ENCODE measurements at places on chromosomes 11 and 22. TPM values are rescaled to one million over a fixed set of nuclear protein-coding genes. Genes with fewer than 3 reads are reported as not detected.

DNA sequence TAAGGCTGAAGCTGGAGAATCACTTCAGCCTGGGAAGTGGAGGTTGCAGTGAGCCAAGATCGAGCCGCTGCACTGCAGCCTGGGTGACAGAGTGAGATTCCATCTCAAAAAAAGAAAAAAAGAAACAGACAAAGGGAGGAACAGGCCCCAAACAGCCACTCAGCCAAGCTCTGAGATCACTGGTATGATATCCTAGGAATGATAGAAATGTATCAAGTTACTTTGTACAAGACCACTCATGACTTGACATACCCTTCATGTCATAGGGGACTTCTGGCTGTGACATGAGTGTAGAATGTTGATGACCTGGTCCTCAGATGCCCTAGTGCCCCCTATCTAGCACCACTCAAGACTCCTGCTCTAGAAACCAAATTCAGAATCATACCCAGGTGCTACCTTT is 216.5 kb downstream of the NAV2 start:
- peak; percentile 54 for DNase-seq

GRCh38 chr11:65417702-65418430 is 4.7 kb upstream of the NEAT1 start:
- no peak for DNase-seq

- DNase-seq = peak; percentile 86
Measured at GRCh38 chr11:12258451-12258850, 118.9 kb upstream of the PARVA start.

DNA sequence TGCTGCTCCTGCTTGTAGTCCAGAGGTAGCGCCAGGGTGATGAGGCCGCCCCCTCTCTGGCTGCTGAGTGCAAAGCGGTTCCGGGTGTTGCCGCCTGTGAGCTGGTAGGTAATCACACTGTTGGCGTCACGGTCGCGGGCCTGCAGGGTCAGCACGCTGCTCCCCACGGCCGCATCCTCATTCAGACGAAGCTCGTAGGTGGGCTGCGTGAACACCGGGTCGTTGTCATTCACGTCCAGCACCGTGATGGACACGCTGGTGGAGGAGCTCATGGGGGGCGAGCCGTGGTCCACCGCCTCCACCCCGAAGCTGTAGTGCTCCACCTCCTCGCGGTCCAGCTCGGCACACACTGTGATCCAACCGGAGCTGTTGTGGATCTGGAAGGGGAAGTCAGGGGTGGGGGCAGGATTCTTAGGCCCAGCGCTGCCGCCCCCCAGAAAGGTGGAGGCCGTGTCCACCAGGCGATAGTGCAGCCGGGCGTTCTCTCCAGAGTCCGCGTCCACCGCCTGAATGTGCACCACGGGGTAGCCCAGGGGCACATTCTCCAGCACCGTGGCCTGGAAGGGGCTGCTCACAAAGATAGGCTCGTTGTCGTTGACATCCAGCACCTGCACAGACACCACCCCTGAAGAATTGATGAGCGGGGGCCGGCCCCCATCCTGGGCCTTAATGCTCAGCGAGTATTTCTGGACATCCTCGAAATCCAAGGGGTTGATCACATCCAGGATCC is 2.4 kb downstream of the CELSR1 start:
- DNase-seq = peak; percentile 79

DNA sequence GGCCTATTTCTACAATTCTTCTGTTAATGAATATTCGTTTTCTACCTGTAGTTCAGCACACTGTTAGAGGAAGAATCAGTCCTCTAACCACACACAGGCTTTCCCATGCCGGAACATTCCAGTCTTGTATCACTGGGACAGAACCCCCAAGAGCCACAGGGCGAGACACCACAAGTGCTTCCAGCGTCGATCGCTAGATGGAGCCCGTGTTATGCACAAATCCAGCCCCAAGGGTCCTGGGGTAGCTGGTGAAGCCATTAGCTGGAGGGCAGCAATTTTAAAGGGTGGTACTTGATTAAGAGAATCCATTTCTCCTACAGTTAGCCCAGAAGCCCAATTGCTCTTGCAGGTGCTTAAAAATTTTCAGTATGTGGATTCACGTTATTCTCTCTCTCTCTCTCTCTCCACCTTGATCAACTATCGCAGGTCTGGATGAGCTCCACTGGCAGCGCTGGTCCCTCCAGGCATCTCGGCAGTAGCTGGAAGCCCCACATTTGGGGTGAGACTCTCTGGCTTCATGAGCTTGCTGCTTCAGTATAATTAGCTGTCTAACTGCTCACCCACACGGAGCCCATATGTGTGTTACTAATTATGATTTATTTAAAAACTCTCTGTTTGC is 148.2 kb upstream of the SNX19 start:
- peak; percentile 76 for DNase-seq

Gene SIAE
- 11.5 TPM for total RNA-seq

DNA sequence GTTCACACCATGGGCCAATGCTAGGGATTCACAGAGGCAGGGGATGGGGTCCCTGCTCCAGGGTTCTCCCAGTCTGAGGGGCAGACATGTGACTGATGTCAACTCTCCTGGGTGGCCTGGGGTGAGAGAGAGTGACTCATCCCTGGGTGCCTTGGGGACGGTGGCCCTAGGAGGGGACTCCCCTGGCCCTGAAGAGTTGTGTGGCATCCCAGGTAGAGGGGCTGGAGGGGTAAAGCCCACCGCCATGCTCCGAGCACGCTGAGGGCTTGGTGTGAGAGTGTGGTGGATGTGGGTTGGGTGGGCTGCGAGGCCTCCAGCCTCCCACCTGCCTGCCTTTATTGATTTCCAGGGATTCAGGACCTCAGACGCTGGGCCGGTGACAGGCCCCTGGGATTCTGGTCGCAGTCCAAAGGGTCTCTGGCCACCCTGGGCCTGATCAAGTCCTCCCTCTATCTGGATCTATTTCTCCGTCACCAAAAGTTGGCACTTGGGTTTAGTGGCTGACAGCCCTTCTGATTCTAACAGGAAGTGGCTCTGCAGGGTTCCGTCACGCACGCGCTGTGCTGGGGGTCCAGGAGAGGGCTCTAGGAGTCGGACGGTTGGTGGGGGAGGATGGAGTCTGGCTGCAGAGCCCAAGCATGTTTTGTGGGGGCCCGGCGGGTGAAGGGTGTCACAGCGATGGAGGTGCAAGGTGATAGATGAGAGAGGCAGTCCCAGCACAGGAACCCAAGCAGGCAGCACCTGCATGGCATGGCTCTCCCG is 27.3 kb upstream of the WNT7B start:
- DNase-seq = peak; percentile 84

DNA sequence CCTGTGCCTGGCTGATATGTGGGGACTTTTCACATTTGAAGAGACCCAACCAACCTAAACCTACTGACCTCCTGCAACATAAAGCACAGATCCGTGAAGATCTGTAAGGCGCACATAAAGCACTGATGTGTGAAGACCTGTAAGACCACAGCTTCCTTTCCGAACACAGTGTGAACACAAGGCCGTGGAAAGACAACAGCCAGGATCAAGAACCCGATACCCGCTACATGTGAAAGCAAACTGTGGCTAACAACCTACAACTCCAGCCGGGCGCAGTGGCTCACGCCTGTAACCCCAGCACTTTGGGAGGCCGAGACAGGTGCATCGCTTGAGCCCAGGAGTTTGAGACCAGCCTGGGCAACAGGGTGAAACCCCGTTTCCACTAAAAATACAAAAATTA is 17.6 kb upstream of the PPFIA1 start:
- no peak for DNase-seq

Gene RAB38
- total RNA-seq = 0.59 TPM

GRCh38 chr11:126334659-126335462 is 20.6 kb upstream of the ST3GAL4 start:
- peak; percentile 88 for DNase-seq

DNA sequence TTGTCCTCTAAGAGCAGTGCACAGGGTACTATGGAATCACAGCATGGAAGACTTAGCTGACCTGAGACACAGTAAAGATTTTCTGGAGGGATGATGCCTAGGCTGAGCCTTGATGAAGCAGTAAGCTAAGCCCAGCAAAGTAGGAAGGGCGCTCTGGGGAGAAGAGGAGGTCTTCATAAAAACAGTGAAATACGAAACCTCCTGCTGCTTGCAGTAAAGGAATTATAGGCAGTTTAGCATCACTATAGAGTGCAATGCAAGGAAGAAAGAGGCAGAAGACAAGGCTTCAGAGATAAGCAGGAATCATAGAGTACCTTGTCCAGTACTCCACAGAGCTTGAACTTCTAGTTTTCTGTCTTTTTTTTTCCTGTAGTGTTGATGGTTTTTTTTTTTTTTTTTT is 555.7 kb upstream of the CADM1 start:
- DNase-seq = no peak

Gene ANO1
- total RNA-seq = not detected

Gene TMEM191C
- 0.59 TPM for total RNA-seq

Gene OR10A5
- total RNA-seq = not detected

- DNase-seq = no peak
Measured at GRCh38 chr22:46031066-46031465, 54.1 kb upstream of the WNT7B start.

Gene CHRNA10
- 0.29 TPM for total RNA-seq

Gene OR2AG2
- total RNA-seq = 0.36 TPM

- DNase-seq = peak; percentile 89
Measured at GRCh38 chr11:46119352-46120216, 1.7 kb downstream of the PHF21A start.

GRCh38 chr22:34080433-34080832 is 160.2 kb upstream of the LARGE1 start:
- DNase-seq = no peak

DNA sequence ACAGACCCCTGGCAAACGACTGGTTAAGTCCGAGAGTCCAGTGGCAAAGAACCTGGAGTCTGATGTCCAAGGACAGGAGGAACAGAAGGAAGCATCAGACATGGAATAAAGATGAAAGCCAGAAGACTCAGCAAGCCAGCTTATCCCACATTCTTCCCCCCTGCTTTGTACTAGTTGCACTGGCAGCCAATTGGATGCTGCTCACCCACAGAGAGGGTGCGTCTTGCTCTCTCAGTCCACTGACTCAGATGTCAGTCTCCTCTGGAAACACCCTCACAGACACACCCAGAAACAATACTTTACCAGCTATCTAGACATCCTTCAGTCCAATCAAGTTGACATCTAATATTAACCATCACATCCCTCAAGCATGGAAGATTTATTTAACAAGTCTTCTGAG is 1265.8 kb upstream of the CNTN5 start:
- no peak for DNase-seq

Gene MISFA
- total RNA-seq = 0.29 TPM

- peak; percentile 69 for DNase-seq
Measured at GRCh38 chr22:48753381-48753730, 1074.3 kb downstream of the BRD1 start.

DNA sequence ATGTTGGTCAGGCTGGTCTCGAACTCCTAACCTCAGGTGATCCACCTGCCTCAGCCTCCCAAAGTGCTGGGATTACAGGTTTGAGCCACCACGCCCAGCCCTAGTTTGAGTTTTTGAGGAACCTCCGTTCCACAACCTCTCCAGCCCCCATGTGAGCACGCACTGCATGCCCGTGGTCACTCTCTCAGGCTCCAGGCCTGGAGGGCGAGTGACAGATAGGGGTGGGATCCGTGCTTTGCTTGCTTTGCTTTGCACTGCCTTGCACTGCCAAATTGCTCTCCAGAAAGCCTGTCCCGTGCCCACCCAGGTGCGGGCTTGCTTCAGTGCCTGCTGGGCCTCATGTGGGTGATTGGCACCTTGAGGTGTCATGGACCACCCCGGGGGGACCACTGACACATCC is 29.9 kb downstream of the FGF4 start:
- DNase-seq = no peak

- peak; percentile 53 for DNase-seq
Measured at GRCh38 chr11:111448831-111449557, 63.2 kb downstream of the BTG4 start.

Gene SHANK3
- total RNA-seq = 0.59 TPM

GRCh38 chr11:130400781-130401483 is 27.5 kb downstream of the ADAMTS8 start:
- peak; percentile 94 for DNase-seq

DNA sequence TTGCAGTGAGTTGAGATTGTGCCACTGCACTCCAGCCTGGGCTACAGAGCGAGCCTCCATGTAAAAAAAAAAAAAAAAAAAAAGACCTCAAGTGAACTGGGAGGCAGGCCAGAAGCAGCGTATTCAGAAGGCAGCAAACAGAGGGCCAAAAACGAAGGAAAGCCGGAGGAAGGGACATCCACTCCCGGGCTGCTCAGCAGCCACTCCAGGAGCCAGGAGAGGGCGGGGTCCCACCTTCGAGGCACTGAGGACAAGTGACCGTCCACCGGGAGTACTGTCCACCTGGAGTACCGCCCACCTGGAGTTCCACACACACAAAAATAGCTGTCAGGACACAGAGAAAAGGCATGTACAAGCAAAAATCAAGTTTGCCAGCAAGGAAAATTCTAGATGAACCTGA is 5.5 kb downstream of the TOLLIP start:
- peak; percentile 84 for DNase-seq

GRCh38 chr22:23820748-23821211 is 18.0 kb downstream of the DERL3 start:
- no peak for DNase-seq

Data from osteoblast (primary cell).